Large intestine (tissue), 12 donors: ENCODE measurements at places on chromosomes 1 and 21. TPM values are rescaled to one million over a fixed set of nuclear protein-coding genes. Genes with fewer than 3 reads are reported as not detected.
A peak's percentile ranks its signal among the peaks of the same experiment; 100 is the strongest.

GRCh38 chr1:57109247-57109646 is 143.4 kb upstream of the C8B start:
- DNase-seq = no peak

DNA sequence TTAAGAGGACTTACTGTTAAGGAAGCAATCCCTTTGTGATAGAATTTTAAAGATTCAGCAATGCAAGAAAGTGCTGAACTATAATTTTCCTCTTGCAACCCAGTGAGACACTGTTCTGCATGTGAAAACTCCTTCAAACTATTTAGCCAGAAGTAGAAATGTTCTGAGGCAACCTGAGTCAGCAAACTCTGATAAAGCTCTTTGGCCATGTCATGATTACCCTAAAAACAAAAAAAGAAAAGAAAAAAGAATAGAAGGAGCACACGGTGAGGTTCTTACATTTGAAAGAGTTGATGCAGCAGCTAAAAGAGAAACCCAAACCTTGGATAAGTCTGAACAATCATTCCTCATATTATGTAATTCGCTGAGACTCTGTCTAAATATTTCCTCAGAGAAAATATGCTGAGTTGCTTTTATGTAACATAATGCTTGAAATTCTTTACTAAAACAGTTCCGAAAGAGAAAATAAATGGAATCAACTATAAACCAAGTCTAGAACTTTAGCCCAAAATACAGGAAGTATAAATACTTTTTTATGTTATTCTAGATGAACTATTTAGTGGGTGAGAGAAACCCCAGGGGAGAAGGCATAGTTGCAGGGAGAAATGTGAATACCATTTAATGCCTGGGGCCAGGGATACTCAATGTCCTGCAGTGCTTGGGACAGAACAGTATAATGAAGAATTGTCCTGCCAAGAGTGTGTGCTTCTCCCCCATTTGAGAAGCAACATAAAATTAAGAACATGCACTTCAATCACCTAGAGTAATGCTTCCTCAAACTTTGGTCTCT is 60.0 kb downstream of the INTS7 start:
- no peak for DNase-seq

DNA sequence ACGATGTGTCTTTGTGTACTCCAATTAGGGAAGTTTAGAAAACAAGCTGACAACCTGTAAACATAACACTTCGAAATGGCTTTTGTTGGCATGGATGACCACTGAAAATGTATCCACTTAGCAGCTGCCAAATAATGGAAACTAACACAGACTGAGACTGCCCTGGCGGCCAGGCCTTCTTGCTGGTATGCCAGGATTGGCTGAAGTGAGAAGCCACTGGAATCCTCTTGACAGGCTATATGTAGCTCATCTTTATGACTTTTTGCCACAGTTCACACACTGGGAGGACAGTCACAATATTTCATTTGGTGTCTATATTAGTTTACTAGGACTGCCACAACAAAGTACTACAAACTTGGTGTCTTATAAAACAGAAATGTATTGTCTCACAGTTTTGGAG is 12.9 kb upstream of the CTBS start:
- no peak for DNase-seq

GRCh38 chr1:55632058-55632457 is 416.9 kb upstream of the USP24 start:
- peak; percentile 19 for DNase-seq

GRCh38 chr1:88998716-88999115 is 6.3 kb upstream of the KYAT3 start:
- peak; percentile 51 for DNase-seq

DNA sequence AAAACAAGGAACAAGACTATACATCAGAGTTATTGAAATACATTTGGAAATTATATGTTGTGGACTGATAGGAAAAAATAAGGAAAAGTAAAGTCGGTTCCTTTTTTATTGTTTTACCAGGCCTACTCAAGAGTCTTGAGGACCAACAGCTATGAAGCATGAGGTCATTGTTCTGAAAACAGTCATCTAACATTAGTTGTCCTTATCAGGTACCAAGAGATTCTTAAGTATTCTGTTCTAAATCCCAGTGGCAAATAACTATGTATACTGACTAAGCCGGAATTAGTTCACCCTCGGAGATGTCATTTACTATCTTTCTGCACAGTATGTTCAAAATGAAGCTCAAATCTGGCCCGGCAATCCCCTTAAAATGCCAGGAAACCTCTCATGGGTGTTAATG is 585 bp downstream of the ADGRL4 start:
- DNase-seq = no peak

GRCh38 chr1:86993269-86993985 is 79.0 kb downstream of the HS2ST1 start:
- no peak for DNase-seq

GRCh38 chr1:86149591-86149990 is 7.0 kb downstream of the COL24A1 start:
- DNase-seq = no peak

- DNase-seq = no peak
These were observed 21.6 kb upstream of the ZNF678 start for GRCh38 chr1:227541796-227542152.

DNA sequence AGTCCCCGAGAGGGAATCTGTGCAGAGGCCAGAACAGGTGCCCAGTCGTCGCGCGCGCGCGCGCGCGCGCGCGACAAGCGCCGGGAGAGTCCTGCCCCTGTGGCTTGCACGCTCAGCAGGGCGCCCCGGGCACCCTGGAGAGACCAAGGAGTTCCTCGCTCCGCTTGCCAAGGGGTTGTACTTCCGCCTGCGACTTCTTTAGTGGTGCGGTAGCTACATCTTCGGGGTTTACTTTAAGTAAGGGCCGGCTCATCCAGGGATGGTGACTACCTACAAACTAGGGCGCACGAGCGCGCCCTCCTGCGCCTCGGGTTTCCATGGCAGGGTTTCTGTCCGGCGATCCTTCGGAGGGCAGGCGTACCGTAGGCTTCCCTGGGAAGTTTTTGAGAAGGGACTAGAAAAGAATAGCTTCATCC is 1.4 kb downstream of the LHX4 start:
- DNase-seq = peak; percentile 50

DNA sequence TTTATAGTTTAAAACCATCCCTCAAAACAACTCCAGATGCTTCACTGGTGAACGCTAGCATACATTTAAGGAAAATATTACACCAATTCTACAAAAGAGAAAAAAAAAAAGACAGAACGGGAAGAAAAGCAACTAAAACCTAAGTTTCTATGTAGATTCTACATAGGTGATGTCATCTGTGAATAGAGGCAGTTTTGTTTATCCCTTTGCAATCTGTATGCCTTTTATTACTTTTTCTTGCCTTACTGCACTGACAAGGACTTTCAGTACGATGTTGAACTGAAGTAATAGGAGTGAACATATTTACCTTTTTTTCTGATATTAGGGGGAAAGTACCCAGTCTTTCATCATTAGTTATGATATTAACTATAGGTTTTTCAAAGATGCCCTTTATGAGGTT is 101.7 kb upstream of the HAO2 start:
- DNase-seq = no peak

DNA sequence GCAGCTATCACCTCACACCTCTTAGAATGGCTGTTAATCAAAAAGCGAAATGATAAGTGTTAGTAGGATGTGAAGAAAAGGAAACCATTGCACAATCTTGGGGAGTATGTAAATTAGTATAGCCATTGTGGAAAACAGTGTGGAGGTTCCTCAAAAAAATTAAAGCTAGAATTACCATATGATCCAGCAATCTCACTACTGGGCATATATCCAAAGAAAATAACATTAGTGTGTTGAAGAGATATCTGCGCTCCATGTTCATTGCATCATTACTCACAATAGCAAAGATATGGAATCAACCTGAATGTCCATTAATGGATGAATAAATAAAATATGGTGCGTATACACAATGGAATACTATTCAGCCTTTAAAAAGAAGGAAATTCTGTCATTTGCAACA is 68.9 kb downstream of the SNRPE start:
- DNase-seq = no peak

DNA sequence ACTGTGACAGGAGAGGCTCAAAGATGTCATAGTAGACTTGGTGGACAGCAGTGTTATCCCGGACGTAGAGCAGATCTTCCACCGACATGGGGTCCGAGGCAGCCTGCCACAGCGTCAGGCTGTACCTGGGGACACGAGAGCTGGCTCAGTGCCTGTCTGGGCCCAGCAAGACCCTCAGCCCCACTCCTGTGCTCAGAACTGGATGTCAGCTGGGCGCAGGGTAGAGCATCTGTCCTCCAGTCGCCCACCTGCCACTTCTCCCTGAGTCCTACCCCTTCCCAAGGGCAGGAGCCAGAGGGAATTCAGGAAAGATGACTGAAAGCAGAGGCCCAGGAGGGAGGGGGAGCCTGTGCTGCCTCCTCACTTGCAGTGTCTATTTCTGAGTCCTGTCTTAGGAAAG is 11.7 kb downstream of the FAM151A start:
- no peak for DNase-seq

DNA sequence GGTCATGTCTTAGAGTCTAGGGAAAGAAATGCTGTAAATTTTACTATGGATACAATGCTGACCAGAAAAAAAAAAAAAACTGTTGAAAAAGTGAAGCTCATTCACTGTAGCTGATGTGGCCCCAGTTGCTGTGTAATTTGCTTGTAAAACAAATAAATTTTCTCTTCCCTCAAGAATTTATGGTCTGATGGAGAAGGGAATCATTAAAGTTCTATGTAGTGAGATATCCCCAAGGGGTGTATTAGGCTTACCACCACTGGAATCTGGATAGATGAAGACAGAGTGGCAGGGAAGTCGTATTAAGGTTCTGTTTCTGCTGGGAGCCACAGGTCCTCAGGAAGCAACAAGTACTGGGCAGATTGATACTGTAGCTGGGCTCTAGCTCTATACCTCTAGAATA is 860.0 kb downstream of the LTN1 start:
- DNase-seq = no peak

- DNase-seq = no peak
These were observed 102.9 kb downstream of the PTPN14 start for GRCh38 chr1:214448536-214448935.

DNA sequence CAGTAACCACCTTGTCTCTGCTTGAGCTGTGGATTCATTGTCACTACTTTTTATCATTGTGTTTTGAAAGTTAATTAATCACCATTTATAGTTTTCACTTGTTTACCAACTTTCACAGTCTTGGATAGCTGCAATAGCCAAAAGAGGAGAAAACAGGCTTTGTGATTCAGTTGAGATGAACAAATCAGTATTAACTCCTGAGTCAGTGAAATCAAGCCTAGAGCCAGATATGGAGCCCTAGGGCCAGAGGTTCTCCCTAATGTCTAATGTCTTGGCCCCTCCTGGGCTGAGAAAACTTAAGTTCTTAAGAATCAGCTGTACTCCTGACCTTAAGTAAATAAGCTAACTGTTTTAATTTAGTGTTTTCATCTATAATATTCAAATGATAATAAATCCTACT is 228.8 kb downstream of the DNM3 start:
- no peak for DNase-seq

Gene ETNK2
- polyA plus RNA-seq = 34.3 TPM

Gene S100A7A
- not detected for polyA plus RNA-seq

Gene MMP23B
- 10.7 TPM for polyA plus RNA-seq

Gene OSCP1
- 6.5 TPM for polyA plus RNA-seq

Gene CNR2
- 0.06 TPM for polyA plus RNA-seq

Gene SLC5A9
- 133 TPM for polyA plus RNA-seq
